ENCODE measurements at places on chromosomes 11 and 22.

GRCh38 chr11:88480223-88480622, 142.7 kb upstream of the CTSC start:
- DNase-seq, result no peak

- DNase-seq, result no peak
Observed at GRCh38 chr11:6927030-6927617, 898 bp downstream of the ZNF215 start.

- no peak for DNase-seq
Observed at GRCh38 chr11:92885600-92885999, 83.9 kb upstream of the MTNR1B start.

DNA sequence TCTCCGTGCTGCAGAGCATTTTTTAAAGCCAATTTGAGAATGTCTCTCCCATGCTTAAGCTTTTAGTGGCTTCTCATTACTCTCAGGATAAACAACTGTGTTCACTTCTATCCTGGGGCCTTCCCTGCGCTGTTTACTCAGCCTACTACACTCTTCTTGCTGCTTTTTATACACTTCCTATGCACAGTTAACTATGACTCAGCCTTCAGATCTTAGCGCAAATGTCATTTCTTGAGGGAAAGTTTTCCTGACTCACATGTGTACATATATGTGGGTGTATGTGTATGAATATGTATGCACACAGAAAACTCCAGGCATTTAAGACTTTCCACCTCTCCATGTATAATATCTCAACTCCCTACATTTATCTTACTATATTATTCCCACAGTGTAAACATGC, 9.8 kb downstream of the THAP12 start:
- no peak for DNase-seq

DNA sequence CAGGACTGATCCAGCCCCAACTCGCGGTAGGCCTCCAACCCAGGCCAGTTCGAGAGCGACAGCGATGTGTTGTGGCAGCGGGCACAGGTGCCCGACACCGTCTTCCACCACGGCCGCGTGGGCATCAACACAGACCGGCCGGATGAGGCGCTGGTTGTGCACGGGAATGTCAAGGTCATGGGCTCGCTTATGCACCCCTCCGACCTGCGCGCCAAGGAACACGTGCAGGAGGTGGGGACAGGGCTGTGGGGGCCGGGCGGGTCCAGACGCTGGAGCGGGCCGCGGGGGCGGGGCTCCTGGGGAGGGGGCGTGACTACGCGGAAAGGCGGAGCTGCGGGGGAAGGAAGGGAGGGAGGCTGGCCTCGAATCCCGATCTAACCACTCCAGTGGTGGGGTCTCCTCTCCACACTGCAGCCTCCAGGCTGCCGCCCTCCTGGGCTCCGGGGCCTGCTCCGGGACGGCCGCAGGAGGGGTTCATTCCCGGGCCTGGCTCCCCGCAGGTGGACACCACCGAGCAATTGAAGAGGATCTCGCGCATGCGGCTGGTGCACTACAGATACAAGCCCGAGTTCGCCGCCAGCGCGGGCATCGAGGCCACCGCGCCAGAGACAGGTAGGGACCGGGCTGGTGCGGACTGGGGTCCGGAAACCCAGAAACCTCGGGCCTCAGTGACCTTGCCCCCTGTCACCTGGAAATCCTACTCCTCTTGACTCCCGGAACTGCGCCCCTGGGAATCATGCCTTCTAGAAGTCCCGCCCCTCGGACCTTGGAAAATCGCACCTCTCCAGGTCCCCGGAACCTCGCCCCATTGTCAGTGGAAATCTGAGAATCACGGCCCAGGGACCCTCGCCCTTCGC, 14.9 kb downstream of the TMEM258 start:
- no peak for DNase-seq

DNA sequence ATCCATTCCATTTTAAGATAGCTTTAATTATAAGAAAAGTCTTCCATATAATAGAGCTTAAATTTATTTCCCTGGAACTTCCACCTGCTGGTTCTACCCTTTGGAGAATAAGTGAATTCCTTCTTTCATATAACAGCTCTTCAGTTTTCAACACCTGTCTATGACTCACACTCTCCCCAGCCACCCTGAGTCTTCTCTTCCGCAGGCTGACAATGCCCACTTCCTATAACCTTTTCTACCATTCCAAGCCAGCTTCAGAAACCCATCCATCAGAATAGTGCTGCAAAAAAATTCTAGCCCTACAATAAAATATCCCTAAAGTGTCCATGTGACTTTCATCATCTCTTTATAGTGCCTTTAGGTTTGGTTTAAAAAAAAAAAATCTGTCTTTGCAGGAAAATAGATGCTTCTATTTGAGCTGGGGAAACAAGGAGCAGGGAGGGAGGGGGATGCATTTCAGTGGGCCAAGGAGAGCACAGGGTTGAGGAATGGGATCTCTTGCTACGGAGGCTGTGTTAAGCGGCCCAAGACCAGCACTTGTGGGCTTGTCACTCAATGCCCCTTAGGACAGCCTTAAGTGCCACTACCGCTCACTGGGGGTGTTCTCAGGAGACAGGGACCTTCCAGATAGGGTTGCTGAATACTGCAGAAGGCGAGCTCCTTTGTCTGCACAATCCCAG, 178.6 kb downstream of the DSCAML1 start:
- DNase-seq, result no peak

GRCh38 chr22:43745783-43746356, 66.2 kb downstream of the EFCAB6 start:
- DNase-seq, result no peak

GRCh38 chr11:114395736-114396135, 4.6 kb downstream of the C11orf71 start:
- peak; percentile 10 for DNase-seq
